ENCODE measurements at places on chromosomes 16 and 17.

- no peak for DNase-seq
These were observed 3.6 kb downstream of the TEX2 start for GRCh38 chr17:64259426-64259825.

DNA sequence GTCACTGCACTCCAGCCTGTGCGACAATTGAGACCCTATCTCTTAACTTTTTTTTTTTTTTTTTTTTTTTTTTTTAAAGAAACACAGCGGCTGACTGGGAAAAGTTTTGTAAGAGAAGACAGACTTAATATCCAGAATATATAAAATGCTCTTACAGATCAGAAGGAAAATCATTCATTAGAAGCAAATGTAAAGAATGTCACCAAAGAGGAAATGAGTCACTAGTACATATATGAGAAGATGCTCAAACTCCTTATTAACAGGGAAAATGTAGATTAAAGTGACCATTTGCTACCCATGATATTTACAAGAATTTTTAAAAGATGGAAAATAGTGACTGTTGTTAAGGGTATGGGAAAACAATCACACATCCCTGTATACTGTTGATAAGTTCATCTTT is 48.9 kb downstream of the RABEP1 start:
- no peak for DNase-seq

DNA sequence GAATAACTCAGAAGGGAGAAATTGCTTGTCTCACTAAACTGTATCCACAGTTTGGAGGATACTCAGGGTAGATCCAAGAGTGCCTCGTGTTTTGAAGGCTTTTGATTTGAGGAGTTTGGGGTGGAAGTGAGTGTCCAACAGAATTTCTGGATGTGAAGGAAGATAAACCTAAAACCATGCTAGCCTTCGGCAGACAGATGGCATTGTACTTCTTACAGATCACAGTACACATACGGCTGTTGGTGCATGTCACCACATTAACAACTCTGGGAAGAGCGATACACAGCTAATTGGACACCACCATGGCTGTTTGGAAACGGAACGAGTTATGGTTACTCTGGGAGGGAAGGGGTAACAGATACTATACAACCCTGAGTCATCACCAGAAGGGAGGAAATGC is 420.4 kb downstream of the GRIN2A start:
- DNase-seq: no peak

DNA sequence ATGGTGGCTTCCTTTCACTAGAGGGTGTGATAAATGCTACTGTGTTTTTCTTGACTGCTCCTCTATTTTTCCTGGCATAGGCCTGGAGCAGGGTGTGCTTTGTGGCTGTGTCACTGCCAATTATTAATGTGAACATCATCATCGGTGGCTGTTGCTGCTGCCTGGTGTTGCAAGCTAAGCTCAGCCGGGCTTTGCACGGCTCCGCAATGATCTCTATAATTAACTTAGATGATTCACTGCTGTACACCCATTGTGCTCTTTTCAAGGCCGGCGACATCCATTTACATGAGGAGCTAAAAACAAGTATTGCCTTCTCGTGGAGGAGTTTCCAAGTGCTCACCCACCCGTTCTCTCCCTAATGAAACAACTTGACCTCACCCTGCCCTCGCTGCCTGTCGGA is 160.1 kb upstream of the IRX3 start:
- no peak for DNase-seq

GRCh38 chr17:72714357-72714966 is 378.0 kb downstream of the SLC39A11 start:
- no peak for DNase-seq
